ENCODE measurements at places on chromosomes 4 and X.

DNA sequence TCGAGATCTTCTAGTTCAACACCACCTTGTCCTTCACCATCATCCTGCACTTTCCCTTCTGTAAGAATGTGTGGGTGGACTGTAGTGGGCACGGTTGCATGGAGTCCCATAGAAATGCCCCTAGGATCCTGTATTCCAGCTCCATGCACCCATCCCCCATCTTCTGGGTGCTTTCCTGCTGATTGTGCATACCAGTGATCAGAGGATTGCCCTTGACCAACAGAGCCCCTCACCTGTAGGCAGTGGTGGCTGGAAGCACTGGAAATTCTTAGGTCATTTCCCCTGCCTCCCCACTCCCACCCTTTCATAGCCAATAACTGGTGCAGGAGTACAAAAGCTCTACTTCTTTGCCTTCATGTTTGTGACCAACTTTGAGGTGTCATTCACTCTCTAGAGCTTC, 213.4 kb upstream of the ARSJ start:
- no peak for DNase-seq

DNA sequence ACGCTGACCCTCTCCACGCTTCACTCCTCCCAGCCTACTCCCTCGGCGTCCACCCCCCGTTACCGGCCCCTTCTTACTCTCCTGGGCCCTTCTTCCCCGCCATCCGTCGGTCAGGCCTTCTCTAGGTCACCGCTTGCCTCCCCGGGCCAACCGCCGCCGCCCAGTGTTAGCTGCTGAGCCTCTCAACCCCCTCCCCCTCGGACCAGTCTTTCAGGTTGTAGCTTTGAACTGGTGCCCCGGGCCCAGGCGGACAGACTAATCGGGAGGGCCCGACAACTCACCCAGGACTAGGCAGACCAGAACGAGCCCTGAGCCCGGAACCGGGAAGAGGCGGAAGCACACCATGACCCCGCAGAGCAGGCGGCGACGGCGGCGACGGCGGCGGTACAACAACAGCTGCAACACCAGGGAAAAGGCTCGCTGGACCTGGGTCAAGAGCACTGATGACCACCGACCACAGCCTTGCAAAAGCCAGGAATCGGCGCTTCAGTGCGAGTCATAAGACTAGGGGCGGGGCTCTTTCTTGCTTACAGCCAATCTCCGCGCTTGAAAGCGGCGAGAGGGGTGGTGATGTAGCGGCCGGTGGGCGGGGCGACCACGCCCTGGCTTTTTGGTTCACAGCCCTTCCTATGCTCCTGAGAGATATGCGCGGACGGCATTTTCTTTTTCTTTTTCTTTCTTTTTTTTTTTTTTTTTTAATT, at the start of gene LAMP2:
Gene LAMP2 (minus strand): TSS at position 472 of the 701 bp plus-strand sequence. CDS start 127 bp downstream, at position 345.
- peak; percentile 86 for DNase-seq

- DNase-seq: no peak
Observed at GRCh38 chr4:87901422-87901992, 68.7 kb downstream of the MEPE start.

- no peak for DNase-seq
Observed at GRCh38 chrX:38699696-38700095, 101.6 kb upstream of the MID1IP1 start.

- no peak for DNase-seq
Observed at GRCh38 chr4:10074076-10074766, 42.4 kb downstream of the WDR1 start.

DNA sequence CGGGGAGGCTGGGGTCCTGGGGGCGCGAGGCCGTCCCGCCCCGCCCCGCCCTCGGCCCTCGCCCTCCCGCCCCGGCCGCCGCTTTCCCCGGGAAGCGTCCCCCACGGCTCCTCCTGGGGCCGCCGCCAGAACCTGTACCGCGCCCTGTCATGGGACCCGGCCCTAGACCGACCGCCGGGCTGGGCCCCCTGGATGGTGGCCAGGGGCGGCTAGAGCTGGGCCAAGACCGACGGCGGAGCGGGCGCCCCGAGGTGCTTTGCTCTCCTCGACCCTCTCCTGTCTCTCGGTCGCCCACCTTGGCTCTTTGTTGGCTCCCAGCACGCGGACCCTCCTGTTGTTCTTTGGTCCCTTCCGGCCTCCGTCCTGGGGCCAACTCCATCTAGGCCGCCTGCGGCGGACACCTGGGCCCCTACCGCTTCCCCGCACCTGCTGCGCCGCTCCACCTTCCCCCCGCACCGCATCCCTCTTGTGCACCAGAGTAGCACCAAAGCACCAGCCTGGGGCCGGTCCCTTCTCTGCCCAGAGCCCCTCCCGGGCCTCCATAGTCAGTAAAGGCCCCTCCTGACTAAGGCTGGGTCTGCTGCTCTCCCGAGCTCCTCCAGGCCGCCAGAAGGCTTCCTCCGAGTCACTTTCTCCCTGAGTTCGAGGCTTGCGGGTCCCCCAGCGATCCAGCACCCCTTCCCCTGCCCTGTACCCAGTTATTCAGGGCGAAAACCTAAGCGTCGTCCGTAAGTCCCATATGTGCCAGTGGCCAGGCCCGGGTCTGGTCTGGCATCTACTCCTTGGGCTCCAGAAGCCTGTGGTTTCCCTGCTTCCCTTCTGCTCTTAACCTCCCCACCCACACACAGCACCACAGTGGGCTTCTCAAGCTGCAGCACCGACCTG, 587 bp downstream of the TACC3 start:
- no peak for DNase-seq

DNA sequence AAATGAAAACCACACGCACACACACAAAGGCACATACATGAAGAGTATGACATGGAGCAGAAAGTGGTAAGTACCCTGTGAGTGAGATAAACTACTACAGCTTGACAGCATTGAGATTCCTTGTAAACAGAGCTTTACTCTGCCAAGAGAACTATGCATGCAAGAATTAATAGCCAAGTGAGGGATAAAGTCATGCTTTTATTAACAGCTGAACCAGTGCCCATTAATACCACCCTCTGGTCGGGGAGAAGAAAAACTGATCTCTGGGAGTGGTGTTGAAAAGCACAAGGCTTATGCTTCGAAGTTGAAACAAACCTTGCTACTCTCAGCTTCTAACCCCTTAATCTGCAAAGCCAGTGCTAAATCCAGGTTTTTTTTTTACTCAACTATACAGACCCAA, 95.9 kb upstream of the C1QTNF7 start:
- DNase-seq: no peak

DNA sequence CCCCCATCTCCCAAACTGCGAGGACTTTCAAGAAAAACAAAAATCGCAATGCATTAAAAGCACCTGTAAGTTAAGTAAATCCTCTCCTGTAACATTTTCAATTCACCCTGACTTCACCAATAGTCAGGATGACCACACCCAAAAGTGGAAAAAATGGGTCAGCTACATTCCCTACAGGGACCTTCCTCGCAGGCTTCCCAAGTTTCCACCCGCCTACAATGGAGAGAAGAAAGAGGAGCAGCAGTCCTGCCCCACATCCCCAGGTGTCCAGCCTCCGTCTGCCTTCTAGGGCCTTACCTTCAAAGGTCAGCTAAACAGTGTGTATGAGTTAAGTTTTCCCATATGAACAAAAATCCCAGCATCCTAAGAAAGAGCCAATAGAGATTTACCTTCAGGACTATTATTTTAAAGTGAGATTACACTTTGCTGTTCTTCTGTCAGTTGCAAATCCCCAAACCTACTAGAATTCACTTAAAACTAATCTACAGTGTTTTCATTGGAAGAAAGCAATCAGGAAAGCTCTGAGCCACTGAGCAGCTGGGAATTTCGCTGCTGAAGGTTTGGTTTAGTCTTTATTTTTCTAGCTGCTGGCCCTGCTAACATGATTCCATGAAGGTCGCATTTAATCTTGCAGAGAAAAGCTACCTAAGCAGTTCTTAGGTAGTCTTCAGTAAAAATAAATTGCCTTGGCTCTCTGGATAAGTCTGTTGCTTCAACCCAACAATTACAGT, 12.5 kb downstream of the IRF2 start:
- DNase-seq: no peak

GRCh38 chr4:106588891-106589290, 220.3 kb upstream of the GIMD1 start:
- no peak for DNase-seq

- DNase-seq: peak; percentile 60
Observed at GRCh38 chr4:55312489-55313101, 33.4 kb upstream of the SRD5A3 start.

DNA sequence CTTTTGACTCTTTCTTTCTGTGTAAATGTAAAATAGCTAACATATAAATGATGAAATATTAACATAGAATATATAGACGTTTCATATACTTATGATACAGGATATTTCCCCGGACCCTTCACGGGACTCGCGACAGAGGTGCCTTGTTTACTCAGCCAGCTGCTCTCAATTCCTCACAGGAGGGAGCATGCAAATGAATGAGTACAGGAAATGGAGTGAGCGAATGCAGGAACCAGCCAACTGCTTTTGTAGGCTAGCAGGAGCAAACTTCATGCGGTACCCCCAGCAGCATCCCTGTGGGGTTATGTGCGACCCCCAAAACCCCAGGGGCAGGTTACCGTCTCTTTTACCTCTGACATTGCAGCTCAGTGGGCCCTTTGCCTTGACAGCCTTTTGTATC, 110.3 kb upstream of the PDHA2 start:
- DNase-seq: no peak
